ENCODE measurements at places on chromosomes 5 and 9.

DNA sequence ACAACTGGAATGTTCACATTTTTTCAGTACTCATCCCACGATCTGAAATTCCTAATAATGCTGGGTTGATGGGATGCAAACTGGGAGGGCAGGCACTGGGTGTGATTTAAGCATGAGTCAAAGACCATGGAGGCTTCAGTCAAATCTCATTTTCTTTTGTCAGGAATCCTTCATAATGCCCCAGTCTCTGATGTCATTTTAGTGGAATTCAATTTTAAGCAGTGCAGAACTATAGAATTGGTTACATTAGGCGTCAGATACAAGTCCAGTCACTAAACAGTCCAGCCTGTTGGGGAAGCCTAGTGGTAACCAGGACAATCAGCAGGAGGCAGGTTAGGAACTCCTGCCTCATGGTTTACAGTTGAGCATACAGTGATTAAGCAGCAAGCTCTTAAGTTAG lies 41.0 kb upstream of the TMEM215 start:
- DNase-seq = no peak

DNA sequence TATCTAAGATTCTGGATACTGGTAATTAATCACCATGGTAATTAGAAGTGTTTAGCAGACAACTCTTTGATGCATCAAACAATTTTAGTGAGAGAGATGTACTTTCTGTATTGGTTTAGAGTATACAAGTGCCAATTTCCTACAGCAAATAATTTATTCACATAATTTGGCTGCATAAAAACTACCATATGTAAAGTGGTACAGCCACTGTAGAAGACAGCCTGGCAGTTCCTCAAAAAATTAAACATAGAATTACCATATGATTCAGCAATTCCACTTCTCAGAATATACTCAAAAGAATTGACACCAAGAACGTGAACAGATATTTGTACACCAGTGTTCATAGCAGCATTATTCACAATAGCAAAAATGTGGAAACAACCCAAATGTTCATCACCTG lies 36.2 kb downstream of the PHAX start:
- DNase-seq = no peak

GRCh38 chr5:111997711-111998110 lies 240.7 kb upstream of the NREP start:
- DNase-seq = no peak

DNA sequence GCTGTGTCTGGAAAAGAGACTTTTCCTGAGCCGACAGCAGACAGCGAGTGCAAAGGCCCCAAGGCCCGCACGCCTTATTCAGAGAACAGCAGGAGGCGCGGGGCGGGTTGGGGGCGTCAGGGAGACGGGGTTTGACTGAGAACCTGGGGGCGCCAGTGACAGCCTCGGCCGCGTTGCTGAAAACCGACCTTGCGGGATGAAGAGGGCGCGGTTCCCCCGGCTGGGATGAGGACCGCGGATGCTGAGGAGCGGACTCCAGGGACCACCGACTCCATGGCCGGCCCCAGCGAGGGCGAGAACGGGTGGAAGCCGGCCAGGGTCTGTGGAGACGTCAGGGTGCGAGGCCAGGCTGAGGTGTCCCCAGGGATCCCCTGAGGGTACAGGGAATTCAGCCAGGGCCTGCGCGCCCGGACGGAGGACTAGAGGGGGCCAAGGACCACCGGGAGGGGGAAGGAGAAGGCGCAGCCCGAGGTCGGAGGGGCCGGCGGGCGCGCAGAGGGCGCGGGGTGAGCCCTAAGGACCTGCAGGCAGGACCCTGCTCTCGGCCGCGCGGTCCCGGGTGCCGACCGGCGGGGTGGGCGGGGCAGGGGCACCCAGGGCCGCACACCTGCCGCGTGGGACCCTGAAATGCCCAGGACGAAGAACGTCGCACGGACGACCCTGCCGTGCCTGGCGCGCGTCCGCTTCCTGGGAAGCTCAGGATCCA lies 837 bp upstream of the AHRR start:
- no peak for DNase-seq

- no peak for DNase-seq
Measured at GRCh38 chr9:16521868-16522411, 348.5 kb downstream of the BNC2 start.

GRCh38 chr5:134444941-134445471 lies 33.3 kb upstream of the CDKN2AIPNL start:
- no peak for DNase-seq

DNA sequence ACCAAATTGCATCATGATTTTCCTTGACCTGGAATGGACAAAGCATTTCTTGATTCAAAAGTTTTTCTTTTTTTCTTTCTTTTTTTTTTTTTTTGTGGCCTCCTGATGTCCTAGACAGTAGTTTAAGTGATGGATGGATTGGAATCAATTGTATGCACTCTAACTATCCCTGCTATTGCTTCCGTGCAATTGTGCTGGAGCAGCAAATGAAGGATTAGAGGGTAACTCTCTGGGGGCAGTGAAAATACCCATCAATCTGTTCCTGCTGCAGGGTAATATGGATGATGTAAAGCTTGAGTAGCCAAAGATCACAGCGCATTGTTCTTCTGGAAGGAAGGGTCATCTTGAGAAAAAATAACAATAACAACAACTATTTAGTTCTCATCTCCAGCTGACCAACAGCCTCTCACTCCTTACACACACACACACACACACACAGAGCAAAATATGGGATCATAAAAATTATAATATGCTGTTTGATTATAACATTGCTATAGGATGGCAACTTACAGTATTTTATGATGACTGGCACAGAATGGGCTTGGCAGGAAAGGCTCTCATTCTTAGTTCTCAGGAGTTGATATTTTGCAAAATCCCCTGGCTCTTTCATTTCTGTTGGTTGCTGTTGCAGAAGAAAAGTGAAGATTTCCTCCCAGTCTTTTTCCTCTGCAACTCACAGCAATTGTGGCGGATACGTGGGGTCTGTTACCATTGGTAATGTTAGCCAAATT lies 160.9 kb upstream of the DMAC1 start:
- DNase-seq = no peak

- DNase-seq = no peak
Measured at GRCh38 chr5:143196601-143197259, 206.8 kb downstream of the NR3C1 start.

GRCh38 chr5:136679233-136679632 lies 313.9 kb upstream of the TRPC7 start:
- no peak for DNase-seq

GRCh38 chr9:136310273-136311030 lies 6.6 kb upstream of the CCDC187 start:
- no peak for DNase-seq

GRCh38 chr9:88991066-88992034 lies at the start of gene S1PR3:
TSS of gene S1PR3 (plus strand) at chr9:88991468. CDS start at chr9:89001201, 9,733 bp downstream.
- no peak for DNase-seq

DNA sequence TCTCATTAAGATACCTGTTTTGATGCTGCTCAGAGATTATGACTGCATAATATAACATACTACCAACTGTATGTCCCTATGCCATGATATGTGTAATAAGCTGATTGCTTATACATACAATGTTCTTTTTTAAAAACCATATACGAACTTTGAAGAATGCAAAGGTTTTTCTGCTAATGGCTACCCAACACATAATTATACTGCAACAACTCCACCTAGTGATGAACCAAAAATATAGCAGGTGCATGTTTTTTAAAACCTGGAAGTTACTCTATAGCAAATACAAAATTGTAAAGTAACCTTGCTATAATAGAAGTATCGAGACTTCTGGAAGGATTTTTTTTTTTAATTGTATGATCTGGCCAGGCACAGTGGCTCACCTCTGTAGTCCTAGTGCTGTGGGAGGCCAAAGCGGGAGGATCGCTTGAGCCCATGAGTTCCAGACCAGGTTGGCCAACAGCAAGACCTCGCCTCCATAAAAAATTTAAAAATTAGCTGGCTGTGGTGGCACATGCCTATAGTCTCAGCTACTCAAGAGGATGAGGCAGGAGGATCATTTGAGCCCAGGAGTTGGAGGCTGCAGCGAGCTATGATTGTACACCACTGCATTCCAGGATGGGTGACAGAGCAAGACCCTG lies 49.1 kb downstream of the HOMER1 start:
- peak; percentile 17 for DNase-seq

DNA sequence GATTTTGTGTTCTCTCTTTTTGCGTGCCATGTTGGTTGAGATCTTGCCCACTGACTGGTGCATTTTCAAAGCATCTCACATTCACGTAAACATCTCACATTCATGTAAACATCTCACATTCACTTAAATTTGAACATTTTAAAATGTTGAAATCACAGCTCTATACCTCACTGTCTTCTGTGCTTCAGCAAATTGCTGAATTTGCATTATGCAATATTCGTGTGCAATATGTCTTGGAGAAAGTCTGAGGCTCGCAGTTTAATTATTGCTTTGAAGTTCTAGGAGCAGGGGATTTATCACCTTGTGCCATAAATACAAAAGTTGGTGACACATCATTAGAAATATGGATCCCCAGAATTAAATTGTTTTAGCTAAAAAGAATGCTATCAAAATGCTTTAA lies 42.6 kb downstream of the TNFSF15 start:
- DNase-seq = no peak

DNA sequence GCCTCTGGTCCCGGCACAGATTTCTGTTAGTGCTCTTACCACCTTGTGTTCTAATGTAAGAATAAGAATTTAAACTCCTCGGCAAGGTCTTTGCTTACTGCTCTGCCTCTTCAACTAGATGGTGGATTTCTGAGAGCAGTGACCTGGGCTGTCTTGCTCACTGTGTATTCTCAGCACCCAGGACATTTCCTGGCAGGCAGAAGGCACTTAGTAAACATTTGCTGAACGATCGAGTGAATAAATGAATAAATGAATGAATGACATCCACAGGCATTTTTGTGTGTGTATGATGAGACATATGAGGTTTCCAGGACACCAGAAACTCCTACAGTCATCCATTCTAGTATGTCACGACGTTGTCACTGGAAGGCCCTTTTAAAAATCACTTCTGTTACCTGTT lies 143.2 kb downstream of the BOD1 start:
- DNase-seq = no peak

DNA sequence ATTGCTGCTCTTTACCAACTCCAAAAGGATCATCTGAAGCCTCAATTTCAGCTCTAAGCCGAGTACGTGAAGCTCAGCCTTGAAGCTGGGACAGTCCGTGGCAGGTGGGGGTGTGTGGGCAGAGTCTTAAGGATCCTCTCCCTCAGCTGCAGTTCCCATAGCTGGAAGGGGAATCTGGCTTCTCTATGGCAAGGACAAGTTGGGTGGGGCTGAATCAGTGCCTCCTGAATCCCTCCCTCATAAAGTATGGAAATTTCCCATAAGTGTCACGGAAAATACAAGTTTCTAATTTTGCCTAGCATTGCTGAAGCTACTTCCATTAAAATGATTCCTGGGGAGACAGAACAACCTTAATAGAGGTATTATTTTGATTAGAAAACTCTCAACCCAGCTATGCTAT lies 47.9 kb upstream of the SMIM32 start:
- no peak for DNase-seq

- DNase-seq = peak; percentile 55
Measured at GRCh38 chr9:21993893-21994555, at the start of gene CDKN2A. TSS of gene CDKN2A (minus strand) at chr9:21994392.

GRCh38 chr5:5146530-5147160 lies 6.5 kb downstream of the ADAMTS16 start:
- no peak for DNase-seq

GRCh38 chr5:137510671-137511070 lies 11.5 kb upstream of the SPOCK1 start:
- DNase-seq = no peak

- DNase-seq = no peak
Measured at GRCh38 chr9:116572095-116572748, 114.9 kb upstream of the TRIM32 start.

GRCh38 chr5:177311392-177311722 lies 341 bp downstream of the MXD3 start:
- DNase-seq = no peak

DNA sequence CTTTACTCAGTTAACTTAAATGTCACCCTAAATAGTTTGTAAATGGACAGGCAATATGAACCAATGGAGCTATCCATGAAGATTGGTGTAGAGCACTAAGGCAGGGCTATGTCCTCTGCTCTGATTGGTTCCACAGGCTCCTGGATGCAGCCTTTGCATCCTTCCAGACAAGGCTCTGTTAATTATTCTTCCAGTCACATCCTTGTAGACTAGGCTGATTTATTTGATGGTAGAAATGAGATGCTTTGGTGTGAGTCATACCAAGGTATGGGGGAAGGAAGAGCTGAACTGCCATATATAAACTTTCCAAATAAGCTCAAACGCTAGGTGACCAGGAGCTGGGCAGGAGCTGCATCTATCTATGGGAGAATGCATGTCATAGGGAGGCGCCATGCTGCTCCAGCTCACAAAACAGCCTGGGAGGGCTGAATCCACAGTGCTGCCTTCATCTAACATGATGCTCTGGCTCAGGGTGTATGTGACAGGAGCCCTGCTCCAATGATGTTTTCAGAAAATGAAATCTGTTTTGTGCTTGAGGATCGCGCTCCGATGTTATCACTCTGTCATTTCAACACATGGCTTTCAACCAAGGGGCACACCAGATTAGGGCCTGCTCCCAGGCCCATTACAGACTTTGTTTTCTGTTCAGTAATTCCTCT lies 818.0 kb upstream of the ZNF608 start:
- DNase-seq = no peak

DNA sequence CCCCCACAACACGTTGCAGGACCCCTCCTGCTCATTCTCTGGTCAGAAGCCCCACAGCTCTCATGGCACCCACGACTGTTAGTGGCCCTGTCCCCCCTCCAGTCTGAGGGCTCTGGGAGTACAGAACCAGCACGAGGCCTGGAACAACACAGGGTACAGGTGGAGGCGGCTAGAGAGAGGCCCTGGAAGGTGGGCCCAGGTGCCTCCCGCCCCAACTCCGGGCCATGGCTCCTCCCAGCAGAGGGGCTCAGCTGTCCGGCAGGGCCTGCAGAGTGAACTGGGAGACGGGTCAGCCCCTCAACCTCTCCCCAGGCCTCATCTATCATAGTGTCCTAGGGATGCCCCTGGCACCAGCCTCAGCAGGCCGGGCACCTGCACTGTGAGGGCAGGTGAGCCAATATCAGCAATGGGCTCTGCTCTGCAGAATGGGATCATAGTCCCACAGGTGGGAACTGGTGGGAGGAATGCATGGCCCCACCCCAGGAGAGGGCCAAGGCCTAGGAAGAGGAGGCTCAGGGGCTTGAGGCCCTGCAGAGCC lies 58.6 kb downstream of the BARX1 start:
- DNase-seq = no peak

Data from CD4-positive, alpha-beta T cell treated with Interleukin-15 for 4 hours (primary cell).